NCI-H1694 (cell line): ENCODE measurements at places on chromosomes 2 and 18.

GRCh38 chr18:36349552-36349951, 52.0 kb downstream of the FHOD3 start:
- DNase-seq: no peak

GRCh38 chr2:230866756-230867523, 2.2 kb downstream of the ITM2C start:
- DNase-seq: peak; percentile 30

GRCh38 chr18:27735117-27735516, 441.8 kb downstream of the CDH2 start:
- DNase-seq: no peak

- DNase-seq: no peak
Observed at GRCh38 chr2:219405958-219406860, 12.0 kb upstream of the DES start.

DNA sequence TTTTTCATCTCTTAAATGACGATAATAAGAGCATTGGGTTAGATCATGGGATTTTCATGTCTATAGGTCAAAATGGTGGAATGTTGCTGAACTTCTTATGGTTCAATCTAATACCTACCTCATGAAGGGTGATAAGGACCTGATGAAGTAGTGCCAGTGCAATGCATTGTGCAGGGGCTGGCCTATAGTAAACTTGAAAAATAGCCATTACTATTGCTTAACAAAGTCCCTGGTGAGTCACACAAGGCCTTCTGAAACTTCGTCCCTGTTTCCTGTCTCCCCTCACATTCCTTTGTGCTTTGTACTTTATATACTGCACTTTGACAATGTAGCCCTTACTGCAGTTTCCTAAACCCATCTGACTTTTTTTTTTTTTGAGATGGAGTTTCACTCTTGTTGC, 515.9 kb downstream of the SLC4A3 start:
- DNase-seq: no peak

- no peak for DNase-seq
Observed at GRCh38 chr18:50651334-50651733, 91.4 kb downstream of the MAPK4 start.

DNA sequence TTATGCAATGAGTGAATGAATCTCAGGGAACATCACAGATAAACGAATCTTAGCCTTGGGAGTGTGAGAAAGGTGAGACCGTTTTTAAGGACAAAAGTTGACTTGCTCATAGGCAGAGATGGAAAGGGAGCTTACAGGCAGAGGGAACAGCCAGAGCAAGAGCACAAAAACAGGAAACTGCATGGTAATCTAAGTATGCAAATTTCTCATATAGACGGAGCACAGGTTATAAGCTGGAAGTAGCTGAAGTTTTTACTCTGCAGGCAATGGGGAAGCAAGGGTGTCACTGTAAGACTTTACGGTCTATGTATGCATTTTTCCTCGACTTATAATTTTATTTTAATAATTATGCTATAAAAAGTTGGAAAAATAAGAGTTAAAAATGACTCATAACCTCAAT, 44.8 kb upstream of the STRN start:
- no peak for DNase-seq

DNA sequence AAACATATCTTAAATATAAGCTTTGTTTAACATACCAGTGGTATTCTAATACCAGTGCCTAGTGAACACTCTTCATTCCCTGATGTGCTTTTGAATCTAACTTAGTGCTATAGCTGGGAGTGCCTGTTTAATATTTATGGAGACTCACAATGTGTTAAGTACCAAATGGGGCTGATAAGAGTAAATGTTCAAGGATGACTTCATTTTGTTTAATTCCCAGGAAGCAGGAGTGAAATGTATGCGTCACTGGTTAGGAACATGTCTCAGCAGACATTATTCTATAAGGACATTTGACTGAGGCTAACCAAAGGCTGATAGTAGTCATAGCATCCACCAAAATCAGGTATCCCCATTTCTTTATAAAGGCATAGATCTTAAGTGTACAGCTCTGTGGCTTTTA, 31.7 kb upstream of the LINC00305 start:
- DNase-seq: no peak

DNA sequence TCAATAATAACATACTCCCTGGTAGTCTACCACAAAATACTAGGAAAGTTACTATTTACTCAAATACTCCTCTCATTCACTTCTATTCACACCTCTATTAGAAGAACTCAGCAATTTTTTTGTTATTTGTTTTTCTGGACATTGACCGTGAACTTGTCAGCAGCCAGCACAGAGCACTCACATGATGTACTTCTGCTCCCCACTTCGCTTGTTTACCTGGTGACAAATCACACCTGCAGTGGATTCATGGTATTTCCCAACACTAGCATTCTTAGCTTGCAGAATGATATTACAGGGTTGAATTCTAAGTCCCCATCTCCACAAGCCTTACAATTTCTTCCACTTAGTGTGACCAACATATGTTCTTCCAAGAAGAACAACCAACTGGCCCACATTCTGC, 238.2 kb downstream of the SATB2 start:
- DNase-seq: no peak

GRCh38 chr2:234092344-234092743, 41.8 kb downstream of the SPP2 start:
- no peak for DNase-seq

DNA sequence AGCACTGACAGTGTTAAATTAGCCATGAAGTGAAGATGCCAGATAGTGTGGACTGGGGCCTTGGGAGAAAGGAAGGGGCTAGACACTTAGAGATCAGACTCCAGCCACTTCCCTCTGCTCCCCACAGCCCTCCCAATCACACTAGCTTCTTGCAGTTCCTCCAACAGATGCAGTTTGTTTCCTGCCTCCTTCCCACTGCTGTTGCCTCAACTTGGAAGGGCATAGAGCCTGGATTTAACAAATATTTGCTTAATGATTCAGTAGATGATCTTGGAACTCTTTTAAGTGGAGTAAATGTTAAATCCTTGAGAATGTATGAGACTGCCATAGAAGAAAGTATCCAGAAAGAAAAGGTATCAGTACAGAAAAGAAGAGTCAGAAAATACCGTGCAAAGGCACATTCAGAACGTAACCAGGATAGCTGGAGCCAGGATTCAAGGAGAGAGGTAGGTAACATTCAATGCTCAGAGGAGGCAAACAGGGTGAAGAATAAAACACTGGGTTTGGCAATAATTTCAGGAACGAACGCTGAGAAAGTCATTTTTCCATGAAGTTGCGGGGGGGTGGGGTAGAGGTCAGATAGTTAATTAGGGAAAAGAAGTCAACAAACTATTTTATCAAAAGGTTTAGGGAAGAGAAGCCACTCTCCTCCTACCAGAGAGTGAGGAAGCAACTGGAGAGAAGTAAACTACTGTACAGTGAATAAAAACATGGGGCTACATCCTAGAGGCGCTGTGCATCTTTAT, 1.3 kb upstream of the BZW1 start:
- no peak for DNase-seq

DNA sequence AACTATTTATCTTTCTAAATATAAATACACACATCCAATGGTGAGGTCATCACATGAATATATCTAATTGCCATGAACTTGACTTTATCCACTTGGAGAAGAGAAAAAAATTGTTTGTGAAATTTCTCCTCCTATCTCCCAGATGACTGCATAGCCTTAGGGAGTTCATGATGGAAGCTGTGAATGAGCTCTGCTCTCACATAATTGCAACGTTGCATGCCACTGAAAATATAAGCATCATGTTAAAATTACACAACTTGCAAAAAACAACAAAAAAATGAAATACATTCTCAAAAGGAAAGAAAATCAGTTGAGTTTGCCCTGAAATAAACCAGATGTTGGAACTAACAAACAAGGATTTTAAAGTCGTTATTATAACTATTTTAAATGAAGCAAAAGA, 50.6 kb upstream of the OSR1 start:
- DNase-seq: no peak

GRCh38 chr2:61443342-61444041, 27.4 kb downstream of the USP34 start:
- no peak for DNase-seq

- DNase-seq: peak; percentile 51
Observed at GRCh38 chr2:113198790-113199612, 25.2 kb downstream of the PSD4 start.
